ENCODE measurements at places on chromosomes 6 and 20.

DNA sequence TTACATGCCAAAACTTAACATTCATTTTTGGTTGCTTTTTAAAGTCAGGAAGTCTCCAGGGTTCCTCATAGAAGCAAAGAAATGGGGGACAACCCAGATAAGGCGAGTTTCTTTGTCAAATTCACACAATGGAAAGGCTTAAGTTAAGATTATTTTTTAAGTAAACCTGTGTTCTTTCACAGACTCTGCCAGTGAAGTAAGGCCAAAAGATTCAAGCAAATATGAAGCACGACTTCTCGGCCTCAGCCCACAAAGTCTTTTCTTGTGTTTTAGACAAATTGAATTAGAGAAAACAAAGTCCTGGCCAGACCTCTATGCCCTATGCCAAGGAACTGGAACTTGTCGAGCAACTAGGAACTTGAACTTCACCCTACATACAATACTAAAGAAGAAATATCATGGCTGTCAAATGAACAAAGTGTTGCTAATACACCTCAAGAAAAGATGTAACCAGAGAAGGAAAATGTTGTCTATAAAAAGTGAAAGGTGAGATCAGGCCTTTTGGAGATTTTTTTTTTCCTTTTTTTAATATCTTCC is 540.0 kb upstream of the JARID2 start:
- DNase-seq = no peak

- no peak for DNase-seq
Observed at GRCh38 chr20:4728120-4728760, 6.5 kb downstream of the PRND start.

DNA sequence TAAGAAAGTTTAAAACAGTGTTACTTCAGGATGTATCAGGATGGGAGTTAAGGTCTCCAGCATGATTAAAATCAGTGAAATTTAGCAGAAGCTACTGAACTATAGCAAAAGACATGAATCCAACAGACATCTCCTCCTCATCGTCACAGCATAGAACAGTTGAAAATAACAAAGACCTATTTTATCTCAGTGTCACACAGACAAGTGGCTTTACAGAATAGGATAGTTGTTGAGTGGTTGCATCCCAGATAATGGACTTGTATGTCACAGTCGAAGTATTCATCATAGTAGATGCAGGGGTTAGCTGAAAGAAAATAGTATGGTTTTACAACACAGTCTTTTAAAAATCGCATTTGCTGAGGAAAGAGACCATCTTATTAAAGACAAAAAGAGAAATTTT is 31.2 kb downstream of the CRISP1 start:
- DNase-seq = no peak

DNA sequence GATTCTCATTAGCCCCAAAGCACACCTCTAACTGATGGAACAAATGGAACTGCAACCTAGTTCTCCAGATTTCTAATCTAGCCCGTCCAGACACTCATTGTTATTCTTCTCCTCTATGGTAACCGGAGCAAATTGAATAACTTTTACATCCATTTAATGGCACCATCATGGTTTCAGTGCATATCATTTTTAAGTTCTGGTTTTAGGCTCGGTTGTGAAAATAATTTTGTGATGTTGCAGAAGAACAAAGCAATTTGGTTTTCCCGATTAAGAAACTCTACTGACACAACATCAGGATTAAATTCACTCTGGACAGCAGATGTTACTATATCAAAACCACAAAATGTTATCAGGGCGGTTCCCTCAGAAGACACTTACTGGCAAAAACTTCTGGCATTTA is 42.5 kb upstream of the HBS1L start:
- DNase-seq = no peak

DNA sequence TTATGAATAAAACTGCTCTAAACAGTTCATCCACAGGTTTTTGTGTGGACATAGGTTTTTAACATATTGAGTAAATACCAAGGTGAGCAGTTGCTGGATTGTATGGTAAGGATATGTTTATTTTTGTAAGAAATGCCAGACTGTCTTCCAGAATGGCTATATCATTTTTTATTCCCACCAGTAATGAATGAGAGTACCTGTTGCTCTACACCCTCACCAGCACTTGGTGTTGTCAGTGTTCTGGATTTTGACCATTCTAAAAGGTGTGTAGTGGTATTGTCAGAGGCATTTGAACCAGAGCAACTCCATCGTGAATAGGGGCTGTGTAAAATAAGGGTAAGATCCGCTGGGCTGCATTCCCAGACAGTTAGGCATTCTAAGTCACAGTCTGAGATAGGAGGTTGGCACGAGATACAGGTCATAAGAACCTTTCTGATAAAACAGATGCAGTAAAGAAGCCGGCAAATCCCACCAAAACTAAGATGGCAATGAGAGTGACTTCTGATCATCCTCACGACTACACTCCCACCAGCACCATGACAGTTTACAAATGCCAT is 12.9 kb upstream of the NT5E start:
- no peak for DNase-seq

DNA sequence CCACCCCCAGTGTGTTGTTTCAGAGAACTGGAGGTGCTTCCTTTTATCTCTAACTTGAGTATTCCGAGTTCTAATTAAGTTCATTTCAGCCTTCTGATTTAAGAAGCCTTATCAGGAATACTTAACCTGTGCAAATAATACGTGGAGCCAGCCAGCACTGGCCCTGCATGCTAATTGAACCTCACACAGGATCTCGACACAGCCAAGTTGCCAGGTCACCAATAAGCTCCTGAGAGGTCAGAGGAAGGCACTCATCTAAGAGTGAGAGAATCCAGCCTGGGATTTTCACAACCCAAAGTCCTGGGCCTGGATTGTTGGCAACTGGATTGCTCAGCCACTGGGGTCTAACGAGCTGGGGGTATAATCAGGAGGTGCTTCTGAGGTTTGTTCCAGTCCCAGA is 157.7 kb upstream of the LRFN2 start:
- no peak for DNase-seq

GRCh38 chr20:40952136-40952535 is 76.5 kb upstream of the TOP1 start:
- no peak for DNase-seq

- no peak for DNase-seq
Observed at GRCh38 chr6:8655670-8656454, 220.5 kb upstream of the SLC35B3 start.

DNA sequence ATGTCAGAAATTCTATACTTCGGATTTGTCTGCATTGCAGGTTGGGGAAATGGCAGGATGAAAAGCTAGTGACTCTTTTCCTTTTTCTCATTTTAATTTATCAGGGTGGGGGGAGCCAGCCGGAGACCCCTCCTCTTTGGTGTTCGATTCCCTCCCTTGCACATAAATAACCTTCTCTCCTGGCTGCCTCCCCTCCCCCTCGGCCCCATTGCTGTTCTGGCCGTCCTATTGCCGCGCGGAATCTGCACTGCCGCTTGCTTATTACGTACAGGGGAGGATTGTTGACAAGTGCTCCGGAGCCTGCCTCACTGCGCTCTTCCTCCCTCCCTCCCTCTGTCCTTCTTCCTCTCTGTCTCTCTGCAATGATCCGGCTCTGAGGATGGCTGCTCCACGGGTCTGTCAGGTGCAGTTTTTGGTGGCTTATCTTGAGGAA is 154.7 kb downstream of the JARID2 start:
- no peak for DNase-seq

DNA sequence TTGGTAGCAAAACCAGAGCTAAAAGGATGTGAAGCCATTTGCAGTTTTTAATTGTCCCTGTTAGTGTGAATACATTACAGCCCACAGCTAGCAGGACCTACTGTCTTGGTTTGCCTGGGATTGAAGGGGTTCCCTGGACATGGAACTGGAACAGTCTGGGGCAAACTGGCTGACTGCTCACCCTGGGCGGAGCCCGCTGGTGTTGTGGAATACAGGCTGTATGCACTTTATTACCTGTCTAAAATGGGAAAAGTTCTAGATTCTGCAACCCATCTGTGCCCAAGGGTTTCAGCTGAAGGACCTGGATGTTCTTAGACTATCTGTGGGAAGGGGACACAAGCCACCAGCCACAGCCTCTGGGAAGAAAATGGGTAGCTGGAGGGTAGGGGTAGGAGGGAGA is 12.2 kb upstream of the CDKN1A start:
- no peak for DNase-seq

All from stimulated activated CD8-positive, alpha-beta memory T cell treated with anti-CD3 and anti-CD28 coated beads, Interleukin-4, amount 100 ng/mL, for 1 hour (primary cell).